ENCODE measurements at places on chromosomes 7 and 10.

DNA sequence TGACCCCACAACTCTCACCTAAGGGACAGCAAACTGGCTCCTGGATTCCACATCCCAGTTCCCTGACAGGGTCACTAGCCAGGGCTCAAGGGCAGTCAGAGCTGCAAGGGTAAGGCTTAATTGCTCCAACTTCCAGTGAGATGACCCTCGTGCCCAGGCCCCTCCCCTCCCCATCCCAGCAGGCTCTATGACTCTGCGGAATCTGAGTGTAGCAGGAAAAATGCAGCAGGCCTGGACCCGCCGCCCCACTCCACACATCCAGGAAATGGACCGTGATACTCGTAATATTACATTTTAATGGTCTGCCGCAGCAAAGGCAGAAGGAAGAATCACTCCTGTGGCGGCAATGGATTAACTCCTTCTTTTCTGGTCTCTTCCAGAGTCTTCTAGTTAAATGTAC lies 91.7 kb upstream of the CHST15 start:
- DNase-seq = no peak

GRCh38 chr10:90788968-90789367 lies 68.9 kb downstream of the HTR7 start:
- no peak for DNase-seq

GRCh38 chr7:69808391-69808790 lies 210.1 kb downstream of the AUTS2 start:
- peak; percentile 16 for DNase-seq

DNA sequence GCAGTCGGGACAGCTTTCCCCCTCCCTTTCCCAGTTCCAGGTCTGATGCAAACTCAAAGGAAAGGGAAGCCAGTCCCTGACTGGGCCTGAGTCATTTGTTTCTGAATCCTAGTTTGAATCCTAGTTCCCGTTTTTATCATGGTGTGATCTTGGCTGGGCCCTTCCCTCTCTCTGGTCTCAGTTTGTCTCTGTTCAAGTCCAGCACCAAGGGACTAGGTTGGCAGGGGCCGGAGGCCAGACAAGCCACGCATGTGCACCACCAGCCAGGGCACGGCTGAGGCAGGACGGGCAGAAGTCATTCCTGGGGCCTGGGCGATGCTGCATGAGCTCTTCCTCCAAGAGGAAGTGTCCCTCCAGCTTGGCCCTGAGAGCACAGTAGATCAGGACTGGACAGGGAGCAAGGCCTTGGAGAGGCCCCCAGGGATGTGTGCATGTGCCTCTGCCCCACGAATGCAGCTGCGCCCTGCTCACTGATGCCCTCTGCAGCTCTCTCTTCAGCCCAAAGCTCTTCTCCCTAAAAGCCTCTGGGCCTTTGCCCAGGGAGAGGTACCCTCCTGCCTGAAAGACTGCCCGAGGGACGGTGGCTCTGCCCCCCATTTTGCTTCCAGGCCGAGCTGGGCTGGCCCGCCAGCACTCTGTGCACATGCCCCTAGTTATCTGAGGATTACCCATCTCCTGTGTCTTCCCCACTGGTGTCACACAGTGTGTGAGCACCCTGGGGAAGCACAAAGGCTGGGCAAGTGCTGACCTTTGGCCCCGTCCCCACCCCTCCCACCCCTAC lies 86.7 kb downstream of the ZMIZ1 start:
- peak; percentile 47 for DNase-seq

- DNase-seq = no peak
Measured at GRCh38 chr10:46554166-46554781, 2.2 kb downstream of the GPRIN2 start.

DNA sequence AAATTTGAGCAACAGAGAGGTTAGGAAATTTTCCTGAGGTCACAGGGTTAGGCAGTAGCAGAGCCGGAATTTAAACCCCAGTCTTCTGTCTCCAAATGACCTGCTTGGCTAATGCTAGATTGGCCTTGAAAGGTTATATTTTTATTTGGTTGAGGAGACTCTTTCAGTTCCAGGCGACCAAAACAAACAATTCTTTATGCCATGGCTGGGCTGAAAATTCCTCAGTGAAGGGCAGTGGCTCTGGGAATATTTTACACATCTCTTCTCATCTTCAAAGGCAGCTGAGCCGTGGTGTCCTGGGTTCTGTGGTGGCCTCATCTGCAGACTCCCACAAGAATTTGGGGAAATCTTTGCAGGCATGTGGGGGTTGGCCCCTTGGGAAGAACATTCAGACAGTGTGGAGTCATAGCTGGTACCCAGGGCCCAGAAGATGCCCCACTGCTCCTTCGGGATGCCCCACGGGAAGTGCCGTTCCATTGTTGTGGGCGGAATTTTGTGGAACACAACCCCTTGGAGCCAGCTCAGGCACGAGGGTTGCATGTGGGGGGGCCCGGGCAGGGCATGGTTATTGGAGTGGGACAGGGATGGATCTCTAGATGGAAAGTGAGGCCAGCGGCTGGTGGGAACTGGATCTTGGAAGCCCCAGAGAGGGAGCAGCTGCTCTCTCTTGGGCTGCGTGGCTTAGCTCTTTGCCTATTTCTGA lies 33.2 kb downstream of the RPS24 start:
- DNase-seq = no peak

- no peak for DNase-seq
Measured at GRCh38 chr7:146922782-146923181, 806.2 kb downstream of the CNTNAP2 start.

DNA sequence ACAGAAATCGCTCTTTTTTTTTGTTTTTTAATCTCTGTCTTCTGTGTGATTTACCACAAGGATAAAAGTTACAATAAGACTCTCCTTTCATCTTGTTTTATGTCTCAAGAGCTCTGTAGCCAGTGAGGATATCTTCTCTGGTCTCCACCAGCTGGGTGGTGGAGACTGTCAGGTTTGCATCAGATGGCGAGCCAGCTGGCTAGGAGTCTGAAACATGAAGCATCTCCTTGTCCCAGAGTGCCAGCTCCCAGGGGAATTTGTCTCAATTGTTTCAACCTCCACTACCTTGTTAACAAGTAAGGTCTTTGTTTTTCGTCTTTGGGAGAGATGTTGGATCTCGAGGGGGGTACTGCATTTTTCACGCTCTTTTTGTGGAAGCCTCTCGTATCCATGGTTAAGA lies 47.3 kb downstream of the FRMPD2 start:
- no peak for DNase-seq

- no peak for DNase-seq
Measured at GRCh38 chr10:132384618-132385388, 12.2 kb upstream of the PWWP2B start.

DNA sequence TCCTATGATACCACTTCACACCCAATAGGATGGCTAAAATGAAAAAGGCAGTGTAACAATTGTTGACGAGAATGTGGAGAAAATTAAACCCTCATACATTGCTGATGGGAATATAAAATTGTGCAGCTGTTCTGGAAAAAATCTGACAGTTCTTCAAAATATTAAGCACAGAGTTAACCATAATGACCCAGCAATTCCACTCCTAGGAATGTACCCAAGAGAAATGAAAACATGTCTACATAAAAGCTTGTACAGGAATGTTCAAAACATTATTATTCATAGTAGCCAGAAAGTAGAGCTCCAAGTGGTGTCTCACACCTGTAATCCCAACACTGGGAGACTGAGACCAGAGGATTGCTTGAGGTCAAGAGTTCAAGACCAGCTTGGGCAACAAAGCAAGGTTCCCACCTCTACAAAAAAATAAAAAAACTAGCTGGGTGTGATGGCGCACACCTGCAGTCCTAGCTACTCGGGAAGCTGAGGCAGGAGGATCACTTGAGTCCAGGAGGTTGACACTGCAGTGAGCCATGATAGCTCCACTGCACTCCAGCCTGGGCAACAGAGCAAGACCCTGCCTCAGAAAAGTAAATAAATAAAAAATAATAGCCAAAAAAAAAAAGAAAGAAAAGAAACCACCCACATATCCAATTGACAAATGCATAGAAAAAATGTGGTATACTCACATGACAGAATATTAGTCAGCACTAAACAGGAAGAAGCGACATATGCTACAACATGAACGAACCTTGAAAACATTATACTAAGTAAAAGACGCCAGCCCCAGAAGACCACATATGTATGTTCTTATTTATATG lies 5.0 kb downstream of the RHEB start:
- no peak for DNase-seq

GRCh38 chr10:127117125-127117524 lies 79.3 kb downstream of the INSYN2A start:
- DNase-seq = peak; percentile 72

DNA sequence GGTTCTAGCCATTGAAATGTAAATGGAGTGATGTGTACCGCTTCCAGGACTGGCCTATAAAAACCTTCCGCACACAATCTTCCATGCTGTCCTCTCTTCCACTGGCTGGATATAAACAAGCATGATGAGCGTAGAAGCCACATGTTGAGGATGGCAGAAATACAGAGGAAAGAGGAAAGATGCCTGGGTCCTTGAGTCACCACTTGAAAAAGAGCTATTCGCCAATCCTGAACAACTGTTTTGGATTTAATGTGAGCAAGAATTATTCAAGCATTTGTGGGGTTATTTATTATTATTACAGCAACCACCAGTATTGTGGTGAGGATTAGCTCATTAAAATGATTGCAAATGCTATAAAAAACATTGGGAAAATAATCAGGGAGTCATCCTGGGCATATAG lies 45.8 kb upstream of the PLXNA4 start:
- peak; percentile 65 for DNase-seq

GRCh38 chr7:128056901-128057300 lies 25.7 kb upstream of the LRRC4 start:
- DNase-seq = peak; percentile 71

DNA sequence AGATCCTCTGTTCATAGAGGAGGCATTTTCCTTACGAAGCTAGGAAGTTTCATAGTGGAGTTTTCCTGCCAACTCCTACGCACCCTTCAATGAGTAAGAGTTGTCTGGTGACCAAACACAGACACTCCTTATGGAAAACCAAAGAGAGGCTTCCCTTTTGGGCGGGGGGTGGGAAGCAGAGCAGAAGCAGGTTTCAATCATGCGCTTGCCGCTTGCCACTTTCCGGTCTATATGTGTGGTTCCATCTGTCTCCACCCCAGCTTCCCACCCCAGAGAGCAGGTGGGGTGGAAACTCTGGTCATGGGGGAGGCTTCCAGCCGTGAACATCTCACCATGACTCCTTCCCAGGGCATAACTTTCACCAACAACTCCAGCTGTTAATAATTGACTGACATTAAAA lies 68.8 kb upstream of the GRB10 start:
- DNase-seq = peak; percentile 57

GRCh38 chr10:119516381-119517234 lies 25.9 kb downstream of the RGS10 start:
- no peak for DNase-seq

- no peak for DNase-seq
Measured at GRCh38 chr10:98568551-98568950, 121.8 kb upstream of the HPS1 start.

DNA sequence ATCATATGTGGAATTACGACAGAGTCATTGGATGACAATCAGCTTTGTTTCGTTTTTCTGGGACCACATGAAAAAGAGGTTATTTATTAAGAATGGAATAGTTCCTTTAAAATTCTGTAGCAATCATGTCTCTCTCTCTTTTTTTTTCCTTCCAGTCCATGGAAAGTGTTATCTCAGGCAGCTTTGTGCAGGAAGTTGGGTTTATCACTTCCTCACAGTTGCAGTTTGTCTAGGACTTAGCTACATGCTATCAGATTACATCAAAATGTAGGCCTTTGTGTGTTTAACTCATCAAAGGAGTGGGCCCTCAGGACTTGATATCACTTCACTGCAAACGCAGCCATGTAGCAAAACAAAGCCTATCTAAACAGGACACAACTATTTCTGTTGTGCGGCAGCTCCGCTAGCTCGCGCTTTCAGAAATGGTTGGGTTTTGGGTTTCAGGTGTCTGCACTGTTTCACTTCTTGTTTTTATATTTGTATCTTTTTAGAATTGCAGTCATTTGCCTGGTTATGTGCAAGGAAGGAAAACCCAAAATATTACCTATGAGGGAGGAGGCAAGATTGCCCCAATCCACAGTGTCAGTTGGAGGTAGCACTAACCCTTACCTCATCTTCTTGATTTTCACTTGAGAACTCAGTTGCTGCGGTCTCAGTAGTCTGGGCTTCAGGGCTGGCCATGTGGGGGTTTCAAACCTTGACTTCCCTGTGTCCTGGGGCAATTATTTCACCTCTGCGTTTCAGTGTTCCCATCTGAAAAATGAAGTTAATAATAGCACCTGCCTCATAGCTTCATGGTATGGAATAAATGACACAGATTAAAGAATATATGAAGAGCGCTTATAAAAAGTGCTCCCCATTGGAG lies 66.7 kb downstream of the HHEX start:
- no peak for DNase-seq

- DNase-seq = peak; percentile 90
Measured at GRCh38 chr7:131105799-131106680, 221.6 kb upstream of the MKLN1 start.

DNA sequence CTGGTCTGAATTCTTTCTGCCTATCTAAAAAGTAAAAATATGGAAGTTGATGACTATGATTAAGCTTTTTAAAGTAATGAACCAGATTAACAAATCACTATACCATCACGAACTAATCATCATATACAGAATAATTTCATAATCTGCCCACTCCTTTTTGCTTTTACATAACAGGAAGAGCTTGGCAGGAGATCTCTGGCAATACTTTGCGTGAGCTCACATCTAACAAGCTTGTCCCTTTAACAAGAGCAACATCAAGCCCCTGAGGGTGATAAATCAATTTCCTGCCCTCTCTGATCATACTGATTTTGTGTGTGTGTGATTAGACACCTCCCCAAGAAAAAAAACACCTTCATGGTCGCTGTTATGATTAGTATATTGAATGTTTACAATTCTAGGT lies 143.5 kb upstream of the ASAH2 start:
- no peak for DNase-seq

- DNase-seq = no peak
Measured at GRCh38 chr7:74181821-74182220, 7.7 kb downstream of the EIF4H start.

DNA sequence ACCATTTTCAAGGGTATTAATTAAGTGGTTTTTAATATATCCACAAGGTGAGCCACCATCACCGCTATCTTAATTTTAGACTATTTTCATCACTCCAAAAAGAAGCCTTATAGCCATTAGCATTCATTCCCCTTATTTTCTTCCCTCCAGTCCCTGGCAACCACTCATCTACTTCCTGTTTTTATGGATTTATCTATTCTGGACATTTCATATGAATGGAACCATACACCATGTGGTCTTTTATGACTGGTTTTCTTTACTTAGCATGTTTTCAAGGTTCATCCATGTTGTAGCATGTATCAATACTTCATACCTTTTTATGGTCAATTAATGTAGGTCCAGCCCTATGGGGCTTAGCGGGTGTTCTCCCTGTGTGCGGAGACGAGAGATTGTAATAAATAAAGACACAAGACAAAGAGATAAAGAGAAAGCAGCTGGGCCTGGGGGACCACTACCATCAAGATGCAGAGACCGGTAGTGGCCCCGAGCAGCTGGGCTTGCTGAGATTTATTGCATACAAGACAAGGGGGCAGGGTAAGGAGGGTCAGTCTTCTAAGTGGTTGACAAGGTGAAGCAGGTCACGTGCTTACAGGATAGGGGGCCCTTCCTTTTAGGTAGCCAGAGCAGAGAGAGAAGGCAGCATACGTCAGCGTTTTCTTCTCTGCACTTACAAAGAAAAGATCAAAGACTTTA lies 14.6 kb downstream of the WBP1L start:
- DNase-seq = no peak
